Peyer's patch (tissue), 4 donors: ENCODE measurements at places on chromosomes 2 and 18.

GRCh38 chr18:35180455-35180854 is 60.4 kb upstream of the ZNF397 start:
- H3K4me1 ChIP-seq: no peaks in the 10 kb centered on the region
- DNase-seq: no peak
- no peak overlapping the region for H3K27ac ChIP-seq

GRCh38 chr2:199757233-199757870 is 93.6 kb downstream of the FTCDNL1 start:
- DNase-seq: no peak
- H3K27ac ChIP-seq: no peak overlapping the region
- no peak overlapping the region for H3K4me3 ChIP-seq
- H3K4me1 ChIP-seq: no peaks in the 10 kb centered on the region

DNA sequence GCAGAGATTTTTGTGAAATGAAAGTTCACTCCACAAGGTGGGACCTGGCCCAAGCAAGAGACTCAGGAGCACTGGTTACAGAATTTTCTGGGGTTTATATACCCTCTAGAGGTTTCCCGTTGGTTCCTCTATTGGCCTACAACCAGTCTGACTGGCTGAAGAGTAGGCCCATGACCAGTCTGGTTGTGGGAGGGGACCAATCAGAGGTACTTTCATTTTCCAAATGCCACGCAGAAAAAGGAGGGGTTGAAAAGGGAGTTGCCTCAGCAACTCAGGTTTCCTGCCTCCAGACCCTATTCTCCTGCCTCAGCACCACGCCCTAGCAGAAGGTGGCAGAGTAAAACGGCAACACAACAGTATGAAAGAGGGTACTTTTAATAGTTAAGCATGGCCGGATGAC is 98.4 kb downstream of the COLEC12 start:
- H3K4me1 ChIP-seq: no peaks in the 10 kb centered on the region
- H3K27me3 ChIP-seq: no peaks in the 10 kb centered on the region
- no peak for DNase-seq
- no peak overlapping the region for H3K27ac ChIP-seq
- H3K4me3 ChIP-seq: no peak overlapping the region
- no peaks in the 10 kb centered on the region for H3K36me3 ChIP-seq

- H3K4me3 ChIP-seq: no peak overlapping the region
- DNase-seq: no peak
- no peak overlapping the region for H3K27ac ChIP-seq
- no peaks in the 10 kb centered on the region for H3K4me1 ChIP-seq
- no peaks in the 10 kb centered on the region for H3K27me3 ChIP-seq
Measured at GRCh38 chr2:170009209-170009608, 168.7 kb upstream of the MYO3B start.

DNA sequence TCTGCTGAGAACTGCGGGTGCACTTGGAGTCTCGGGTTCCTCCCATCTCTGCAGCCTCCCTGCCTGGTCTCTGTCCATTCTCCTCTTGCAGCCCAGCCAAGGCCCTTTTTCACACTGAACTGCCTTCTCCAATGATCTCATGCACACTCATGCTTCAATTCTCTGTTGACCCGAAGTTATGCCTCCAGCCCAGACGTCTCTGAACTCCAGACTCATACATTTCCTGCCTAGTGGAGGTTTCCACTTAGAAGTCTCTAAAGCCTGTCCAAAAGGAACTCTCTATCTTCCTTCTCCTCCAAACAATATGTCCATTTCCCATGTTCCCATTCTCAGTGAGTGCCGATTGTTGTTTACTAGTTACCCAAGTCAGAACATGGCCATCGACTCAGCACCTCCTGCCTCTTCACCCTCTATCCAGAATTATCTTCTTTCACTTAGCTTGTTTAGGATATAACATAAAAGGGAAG is 155.2 kb downstream of the IRS1 start:
- no peak overlapping the region for H3K4me3 ChIP-seq
- no peaks in the 10 kb centered on the region for H3K4me1 ChIP-seq
- H3K27ac ChIP-seq: peak overlapping the region; percentile 35
